Smooth muscle cell of the pulmonary artery (primary cell): ENCODE measurements at places on chromosomes 5 and 9. TPM values are rescaled to one million over a fixed set of nuclear protein-coding genes. Genes with fewer than 3 reads are reported as not detected.

PCDHGB1 gene
- 2.2 and 3.8 TPM in 2 replicates for total RNA-seq

CDX1 gene
- total RNA-seq = 0.17 and 0.91 TPM in 2 replicates

CDHR2 gene
- total RNA-seq = 0.17 TPM in 1 of 2 replicates, not detected in the other

CETN3 gene
- 7.7 and 14.3 TPM in 2 replicates for total RNA-seq

TNPO1 gene
- total RNA-seq = 310 and 322 TPM in 2 replicates

ADAMTS16 gene
- not detected in 2 replicates for total RNA-seq

CATSPER3 gene
- 0.10 and 0.13 TPM in 2 replicates for total RNA-seq

RACK1 gene
- total RNA-seq = 3,991 and 4,437 TPM in 2 replicates

ECSCR gene
- 2.2 and 4.4 TPM in 2 replicates for total RNA-seq

LRRC70 gene
- total RNA-seq = 0.89 and 1.0 TPM in 2 replicates

FOXD4L3 gene
- total RNA-seq = 0.07 and 0.10 TPM in 2 replicates

MORN5 gene
- not detected in 2 replicates for total RNA-seq

DMRT3 gene
- not detected in 2 replicates for total RNA-seq

TNFSF15 gene
- total RNA-seq = 0.03 and 13.4 TPM in 2 replicates

MYMK gene
- total RNA-seq = not detected in 2 replicates

SLC27A6 gene
- total RNA-seq = 0.10 and 0.13 TPM in 2 replicates

MSX2 gene
- 0.83 and 3.8 TPM in 2 replicates for total RNA-seq
